ENCODE measurements at places on chromosomes 1 and 21.

GRCh38 chr1:10108134-10108663 is 75.4 kb downstream of the UBE4B start:
- DNase-seq, result no peak

GRCh38 chr1:110083866-110084226 is 13.4 kb upstream of the ALX3 start:
- DNase-seq, result no peak

DNA sequence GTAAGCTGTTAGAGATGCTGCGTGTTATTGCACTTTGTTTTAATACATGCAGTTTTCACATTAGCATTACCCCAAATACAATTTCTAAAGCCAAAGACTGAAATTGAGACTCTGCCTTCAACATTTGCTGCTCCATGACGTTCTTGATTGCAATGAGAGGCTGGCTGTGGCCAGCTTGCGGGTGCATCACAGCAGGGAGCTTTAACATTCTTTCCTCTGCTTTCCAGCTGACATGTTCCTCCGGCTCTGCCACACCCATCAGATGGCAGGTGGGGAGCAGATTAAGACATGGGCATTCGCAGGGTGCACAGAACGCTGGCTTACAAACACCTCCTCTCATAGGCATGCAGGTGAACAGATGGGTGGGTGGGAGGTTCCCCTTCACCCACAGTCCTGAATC is 314.1 kb downstream of the DISC1 start:
- no peak for DNase-seq

DNA sequence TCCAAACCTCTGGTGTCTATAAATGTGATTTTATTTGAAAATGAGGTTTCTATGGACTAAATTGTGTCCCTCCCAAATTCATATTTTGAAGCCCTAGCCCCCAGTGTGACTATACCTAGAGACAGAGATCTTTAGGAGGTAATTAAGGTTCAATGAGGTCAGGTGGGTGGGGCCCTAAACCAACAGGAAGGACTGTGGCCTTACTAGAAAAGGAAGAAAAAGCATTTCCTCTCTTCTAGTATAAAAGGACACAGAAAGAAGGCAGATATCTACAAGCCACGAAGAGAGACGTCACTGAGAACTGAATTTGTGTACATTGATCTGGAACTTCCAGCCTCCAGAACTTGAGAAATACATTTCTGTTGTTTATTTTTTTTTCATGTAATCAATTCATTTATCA is 123.1 kb upstream of the RUNX1 start:
- no peak for DNase-seq

DNA sequence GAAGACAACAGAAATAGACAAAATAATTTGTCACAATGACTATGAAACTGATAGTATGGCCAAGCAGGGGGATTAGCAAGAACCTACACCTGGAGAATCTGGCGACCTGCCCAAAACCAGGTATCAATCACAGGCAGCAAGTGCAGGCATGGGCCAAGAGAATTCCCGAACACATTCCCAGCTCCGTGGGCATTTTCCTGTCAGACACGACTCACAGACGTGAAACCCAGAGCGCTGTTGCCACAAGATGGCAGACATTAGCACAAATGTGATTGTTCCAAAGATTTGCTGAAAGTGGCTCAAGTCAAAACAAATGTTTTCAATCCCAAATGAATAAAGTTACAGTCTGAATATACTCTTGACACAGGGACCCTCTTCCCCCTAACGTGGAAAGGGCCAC is 36.8 kb downstream of the HLCS start:
- no peak for DNase-seq

- DNase-seq, result no peak
Measured at GRCh38 chr1:50853325-50853724, 106.7 kb downstream of the FAF1 start.

- DNase-seq, result no peak
Measured at GRCh38 chr1:43563876-43564539, 33.3 kb downstream of the PTPRF start.

DNA sequence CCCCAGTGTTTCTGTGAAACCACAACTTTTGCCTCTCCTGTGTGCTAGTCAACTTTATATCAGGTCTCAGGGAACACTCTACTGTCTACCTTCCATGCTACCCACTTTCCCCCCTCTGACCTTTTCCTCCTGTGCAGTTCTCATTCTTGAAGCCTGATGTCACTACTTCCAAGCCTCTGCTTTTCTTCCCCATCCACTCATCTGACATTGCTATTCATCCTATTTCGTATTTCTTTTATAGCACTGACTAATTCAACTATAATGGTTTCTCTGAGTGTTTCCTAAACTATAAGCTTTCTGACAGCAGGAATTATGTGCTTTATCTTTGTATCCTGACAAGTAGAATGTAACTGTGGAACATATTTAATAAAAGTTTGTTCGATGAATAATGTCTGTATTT is 18.2 kb upstream of the DPH5 start:
- no peak for DNase-seq

DNA sequence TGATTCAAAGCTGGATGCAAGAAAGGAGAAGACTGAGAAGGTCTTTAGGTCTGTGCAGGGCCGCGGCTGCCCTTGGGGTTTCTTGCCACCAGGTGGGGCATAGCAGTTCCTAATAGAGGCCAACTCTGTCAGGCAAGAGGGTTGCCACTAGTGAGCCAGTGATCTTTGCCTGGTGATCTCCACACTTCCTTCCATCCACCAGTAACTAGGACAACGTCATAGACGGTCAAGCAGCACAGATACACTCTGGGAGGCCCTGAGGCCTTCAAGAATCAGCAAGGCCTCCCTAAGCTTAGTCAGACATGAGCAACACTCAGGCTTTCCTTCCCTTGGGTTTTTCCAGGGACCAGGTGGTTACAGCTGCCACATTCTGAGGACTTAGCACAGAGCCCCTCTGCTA is 32.9 kb upstream of the ATP2B4 start:
- DNase-seq, result peak; percentile 26

DNA sequence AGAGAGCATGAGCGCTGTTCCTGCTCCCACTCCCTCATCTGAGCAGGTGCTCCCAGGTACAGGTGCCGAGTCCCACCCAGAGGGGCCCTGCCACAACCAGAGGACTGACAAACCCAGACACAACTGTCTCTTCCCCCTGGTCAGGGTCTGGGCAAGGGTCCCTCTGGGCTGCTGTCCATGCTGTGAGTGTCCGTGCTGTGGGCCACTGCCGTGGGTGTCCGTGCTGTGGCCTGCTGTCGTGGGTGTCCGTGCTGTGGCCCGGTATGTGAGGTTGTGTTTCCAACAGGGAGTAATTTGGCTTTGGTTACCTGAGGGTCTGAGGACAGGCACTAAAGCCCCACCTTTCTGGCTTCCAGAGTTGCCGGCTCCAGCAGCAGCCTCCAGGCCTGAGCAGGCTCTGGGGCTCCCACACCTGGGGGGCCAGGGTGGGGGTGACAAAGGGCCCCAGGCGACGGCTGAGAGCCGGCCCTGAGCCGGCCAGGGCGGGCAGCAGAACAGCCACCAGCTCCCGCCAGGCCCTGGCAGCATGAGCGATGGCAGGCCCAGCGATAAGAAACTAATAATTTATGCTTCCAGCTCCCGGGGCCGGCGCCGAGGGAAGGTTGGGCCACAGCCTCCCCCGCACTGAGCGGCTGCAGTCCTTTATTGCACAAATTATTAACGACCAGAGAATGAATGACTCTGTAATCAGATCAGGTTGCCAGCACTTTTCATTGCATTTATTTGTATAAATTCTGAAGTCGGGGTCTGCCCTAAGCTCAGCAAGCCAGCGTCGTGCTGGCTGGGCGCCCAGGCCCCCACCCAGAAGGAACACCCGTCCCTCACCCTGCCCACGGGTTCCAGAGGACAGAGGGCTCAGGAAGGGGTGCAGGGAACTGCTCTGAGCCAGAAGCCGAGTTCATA is 7.3 kb upstream of the SAMD11 start:
- no peak for DNase-seq

DNA sequence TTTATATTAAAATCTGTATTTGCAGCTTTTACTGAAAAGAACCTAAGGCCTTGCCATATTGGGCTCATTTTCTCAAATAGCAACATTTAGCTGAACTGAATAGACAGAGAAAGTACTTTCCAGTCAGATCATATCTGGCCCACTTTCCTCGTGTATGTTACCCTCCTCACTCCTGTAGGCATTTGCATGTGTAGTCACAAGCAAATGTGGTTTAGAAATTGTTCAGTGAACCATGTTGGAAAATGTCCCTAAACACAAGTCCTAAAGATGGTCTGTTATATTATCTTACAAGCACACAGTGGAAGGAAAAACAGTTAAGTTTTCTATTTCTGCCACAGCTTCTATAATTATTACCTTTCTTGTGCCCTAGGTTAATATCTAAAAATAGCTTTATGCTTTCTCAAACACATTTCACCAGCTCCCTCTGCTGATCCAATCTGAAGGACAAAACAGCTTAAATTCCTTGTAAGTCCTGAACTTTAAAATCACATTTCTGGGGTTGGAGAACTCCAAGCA is 606 bp upstream of the FMO4 start:
- DNase-seq, result no peak
